ENCODE measurements at places on chromosomes 5 and 9. TPM values are rescaled to one million over a fixed set of nuclear protein-coding genes. Genes with fewer than 3 reads are reported as not detected.

DNA sequence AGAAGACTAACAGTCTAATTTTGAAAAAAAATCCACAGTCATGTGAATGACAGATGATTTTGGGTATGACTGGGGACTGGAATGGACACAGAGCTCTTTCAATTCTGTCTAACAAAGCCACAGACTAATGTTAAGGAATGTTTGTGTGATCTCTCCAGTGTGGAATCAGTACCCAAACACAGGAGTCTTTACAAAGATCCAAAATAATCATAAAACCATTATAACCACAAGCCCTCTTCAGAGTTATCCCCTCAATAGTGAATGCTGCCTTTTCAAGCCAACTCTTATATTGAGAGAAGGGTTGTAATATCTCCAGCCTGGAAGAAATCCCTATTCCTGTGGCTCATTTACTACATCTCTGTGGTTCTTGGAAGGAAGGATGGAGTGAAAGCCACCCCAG, 552.0 kb upstream of the CLINT1 start:
- no peak for DNase-seq

DNA sequence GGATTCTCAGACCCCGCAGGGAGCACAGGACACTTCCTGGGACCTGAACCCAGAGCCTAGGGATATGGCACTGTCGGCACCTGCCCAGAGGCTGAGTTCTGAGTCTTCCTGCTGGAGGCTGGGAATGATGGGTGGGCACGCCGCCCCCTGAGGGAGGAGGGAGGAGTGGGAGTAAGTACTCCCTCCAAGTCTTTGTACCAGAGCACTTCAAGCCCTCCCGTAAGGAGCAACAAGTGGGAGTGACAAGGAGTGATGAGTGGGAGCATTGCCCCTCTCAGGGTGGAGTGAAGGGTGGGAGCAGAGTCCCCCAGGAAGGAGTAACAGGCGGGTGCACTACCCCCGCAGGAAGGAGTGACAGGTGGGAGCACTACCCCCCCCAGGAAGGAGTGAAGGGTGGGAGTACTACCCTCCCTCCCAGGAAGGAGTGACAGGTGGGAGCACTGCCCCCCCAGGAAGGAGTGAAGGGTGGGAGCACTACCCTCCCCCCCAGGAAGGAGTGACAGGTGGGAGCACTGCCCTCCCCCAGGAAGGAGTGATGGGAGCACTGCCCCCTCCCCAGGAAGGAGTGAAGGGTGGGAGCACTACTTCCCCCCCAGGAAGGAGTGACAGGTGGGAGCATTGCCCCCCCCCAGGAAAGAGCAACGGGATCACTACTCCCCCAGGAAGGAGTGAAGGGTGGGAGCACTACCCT, 100.1 kb downstream of the CACNA1B start:
- DNase-seq, result no peak

DNA sequence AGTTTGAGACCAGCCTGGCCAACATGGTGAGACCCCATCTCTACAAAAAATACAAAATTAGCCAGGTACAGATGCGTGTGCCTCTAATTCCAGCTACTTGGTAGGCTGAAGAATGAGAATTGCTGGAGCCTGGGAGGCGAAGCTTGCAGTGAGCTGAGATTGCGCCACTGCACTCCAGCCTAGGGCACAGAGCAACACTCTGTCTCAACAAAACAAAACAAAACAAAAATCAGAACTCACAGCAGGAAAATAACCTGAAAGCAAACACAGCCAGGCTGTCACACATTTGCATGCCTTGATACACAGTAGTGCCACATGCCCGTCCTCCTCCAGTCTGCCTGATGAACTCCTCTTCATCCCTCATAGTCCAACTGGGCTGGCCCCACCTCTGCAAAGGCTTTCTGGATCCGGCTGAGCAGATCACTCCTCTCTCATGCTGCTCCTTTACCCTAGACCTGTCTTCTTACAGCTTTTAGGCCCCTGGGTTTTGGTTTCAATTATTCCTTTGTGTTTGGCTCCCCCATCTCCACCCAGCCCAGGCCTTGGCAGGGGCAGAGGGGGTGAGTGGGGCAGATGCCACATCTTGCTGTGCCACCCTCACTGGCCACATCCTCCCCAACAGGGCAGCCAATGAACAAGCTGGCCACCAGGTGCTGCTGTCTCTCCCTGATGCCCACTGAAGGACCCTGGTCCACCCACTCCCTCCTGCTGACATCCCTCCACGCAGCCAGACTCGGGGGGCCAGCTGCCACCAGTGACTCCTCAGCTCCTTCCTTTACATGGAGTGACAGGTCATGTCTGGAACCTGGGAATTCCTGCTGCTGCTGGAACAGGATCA, 62.0 kb upstream of the GGTA1 start:
- DNase-seq, result no peak

F2R gene
- total RNA-seq, result 9.1 TPM

JAKMIP2 gene
- total RNA-seq, result not detected

RARS1 gene
- total RNA-seq, result 248 TPM

PCDHA4 gene
- total RNA-seq, result 10.8 TPM

NAIF1 gene
- 12.3 TPM for total RNA-seq

AFAP1L1 gene
- 3.6 TPM for total RNA-seq

Measured in Caki2 (cell line).